ENCODE measurements at places on chromosomes 12 and 14.

DNA sequence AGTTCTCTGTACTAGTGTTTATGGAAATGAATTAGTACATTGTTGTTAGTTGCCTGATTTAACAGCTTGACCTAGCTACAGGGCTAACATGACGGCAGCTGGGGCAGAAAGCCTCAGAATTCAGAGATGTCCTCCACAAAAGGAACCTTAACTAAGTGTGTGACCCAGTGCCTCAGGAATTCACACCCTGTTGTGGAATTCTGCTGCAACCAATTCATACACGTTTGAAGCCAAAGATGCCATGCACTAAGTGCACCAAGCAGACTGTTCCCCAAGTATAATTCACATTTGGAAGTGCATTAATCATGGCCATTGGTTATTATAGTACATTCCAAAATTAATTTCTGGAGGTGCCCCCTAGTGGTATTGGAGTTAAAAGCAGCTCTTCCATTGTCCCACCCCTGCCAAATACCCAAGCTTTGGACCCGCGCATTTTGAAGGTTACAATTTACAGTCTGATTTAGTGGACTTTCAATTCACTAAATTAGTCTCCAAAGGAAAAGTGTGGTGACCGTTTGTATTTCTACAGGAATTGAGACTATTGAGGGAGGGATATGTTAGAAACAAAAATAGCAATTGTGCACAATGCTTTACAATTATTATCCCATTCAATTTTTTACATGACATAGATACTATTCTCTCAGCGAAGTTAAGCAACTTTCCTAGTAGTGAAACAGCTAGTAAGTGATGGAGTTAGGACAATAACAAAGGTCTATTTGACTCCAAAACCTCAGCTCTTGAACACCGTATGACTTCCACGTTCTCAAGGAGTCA, 85.9 kb downstream of the PAX9 start:
- no peak for DNase-seq

DNA sequence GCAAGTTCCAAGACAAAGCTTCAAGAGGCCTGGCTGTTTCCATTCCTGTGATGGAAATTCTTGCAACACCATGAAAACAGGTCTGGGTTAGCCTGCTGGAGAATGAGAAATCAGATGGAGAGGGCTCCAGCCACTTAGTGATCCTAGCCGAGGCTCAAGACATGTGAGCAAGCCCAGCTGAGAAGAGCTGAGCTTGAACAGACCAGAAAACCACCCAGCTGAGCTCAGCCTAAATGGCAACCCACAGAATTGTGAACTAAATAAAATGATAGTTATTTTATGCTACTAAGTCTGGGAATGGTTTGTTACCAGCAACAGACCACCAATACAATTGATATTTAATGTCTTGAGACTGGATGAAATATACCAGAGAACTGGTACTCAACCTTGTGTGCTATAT, 494.5 kb downstream of the RMST start:
- no peak for DNase-seq

GRCh38 chr12:52346593-52346992, 20.7 kb downstream of the KRT85 start:
- no peak for DNase-seq

- no peak for DNase-seq
These were observed 55.6 kb downstream of the CLIP1 start for GRCh38 chr12:122366685-122367475.

DNA sequence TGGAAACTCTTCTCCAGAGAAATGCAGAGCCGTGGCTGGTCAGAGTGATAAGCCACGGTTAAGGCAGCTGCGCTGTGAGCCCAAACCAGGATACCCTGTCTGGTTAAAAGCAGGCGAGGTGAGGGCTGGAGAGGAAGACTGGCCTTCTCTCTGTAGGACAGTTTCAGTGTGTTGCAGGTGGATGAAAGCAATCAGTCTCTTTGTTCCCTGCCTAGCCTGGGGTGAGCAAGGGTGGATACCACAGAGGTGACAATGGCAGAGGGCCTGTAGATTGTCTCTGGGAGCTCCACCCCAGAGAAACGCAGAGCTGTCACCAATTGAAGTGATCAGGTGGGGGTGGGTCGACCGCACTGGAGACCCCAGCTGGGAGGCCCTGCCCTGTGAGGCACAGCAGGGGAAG, 621.9 kb downstream of the LRFN5 start:
- no peak for DNase-seq

GRCh38 chr12:21941506-21942376, 515 bp upstream of the ABCC9 start:
- peak; percentile 46 for DNase-seq

GRCh38 chr14:56207626-56208292, 89.5 kb downstream of the PELI2 start:
- no peak for DNase-seq

- DNase-seq = no peak
These were observed 15.3 kb upstream of the BCL7A start for GRCh38 chr12:122006186-122006926.

DNA sequence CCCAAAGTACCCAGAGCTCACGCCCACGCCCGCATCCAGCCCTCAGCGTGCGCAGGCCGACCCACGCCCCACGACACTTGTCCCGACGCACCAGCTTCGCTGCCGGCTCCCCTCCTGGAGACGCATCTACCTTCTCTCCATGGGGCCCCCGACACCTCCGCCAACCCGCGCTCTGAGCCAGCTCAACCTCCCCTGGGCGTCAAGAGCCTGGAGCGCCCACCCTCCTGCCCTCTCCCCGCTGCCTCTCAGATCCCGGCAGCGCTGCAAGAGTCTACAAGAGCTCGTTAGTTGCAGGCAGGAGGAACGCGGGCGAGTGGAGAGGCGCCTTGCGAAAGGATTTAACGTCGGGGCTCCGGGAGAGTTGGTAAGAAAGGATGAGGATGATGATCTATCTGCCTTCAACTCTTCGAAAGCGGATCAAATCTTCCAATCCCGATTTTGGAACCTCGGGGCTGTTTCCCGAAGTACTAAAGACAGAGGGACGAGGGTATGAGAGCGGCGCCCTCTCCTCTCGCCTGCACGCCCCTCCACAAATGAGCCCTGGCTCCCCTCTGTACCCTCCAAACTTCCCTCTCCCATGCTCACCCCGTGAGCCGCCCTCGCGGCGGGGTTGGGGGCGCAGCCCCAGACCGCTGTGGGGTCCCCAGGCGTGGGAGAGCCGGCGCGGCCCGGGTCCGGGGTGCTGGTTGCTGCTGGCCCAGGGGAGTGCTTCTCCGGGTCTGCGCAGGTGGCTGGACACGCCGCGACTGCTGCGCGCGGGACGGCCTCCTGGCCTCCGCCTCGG, 979 bp downstream of the LTBP2 start:
- no peak for DNase-seq

GRCh38 chr12:67651132-67651695, 2.7 kb downstream of the DYRK2 start:
- no peak for DNase-seq

DNA sequence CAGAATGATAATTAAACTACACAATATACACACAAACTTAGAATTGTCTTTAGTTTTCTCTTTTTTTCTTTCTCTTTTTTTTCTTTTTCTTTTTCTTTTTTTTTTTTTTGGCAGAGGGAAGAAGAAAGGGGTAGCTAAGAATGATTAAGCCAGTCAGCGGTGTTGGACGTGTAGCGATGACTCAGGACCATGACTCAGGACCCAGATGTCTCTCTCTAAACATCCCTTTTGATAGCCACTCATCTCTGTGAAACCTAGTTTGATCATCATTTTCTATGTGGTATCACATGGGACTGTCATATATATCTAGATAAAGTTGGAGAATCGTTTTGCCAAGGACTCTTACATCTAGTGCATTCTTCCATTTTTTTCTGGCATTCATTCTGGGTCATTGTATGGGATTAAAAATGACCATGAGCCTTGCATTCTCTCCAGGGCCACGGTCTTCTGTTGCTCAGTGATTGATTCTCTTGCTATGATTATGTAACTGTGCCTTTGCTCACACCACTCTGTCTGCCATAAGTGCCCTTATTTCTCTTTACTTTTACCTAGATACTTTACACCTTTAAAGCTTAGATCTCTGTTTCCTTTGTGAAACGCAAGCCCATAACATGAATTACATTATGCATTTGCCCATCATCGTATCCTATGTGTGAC, 26.6 kb upstream of the NRXN3 start:
- no peak for DNase-seq

DNA sequence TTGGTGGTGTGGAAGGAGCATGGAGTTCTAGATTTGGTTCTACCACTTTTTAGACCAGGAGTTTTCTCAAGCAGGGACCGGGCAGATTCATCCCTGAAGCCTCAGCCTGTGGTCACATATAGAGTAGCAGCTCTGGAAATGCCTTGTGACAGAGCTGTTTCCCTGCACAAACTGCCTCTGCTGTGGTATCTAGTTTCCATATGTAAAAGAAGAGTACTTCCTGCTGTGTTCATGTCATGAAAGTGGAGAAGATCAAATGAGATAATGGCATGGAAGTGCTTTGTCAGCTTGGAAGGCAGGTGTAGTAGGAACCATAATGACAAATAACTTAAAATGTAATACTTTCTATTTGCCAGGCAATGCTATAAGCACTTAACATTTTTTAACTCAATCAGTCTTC, 26.1 kb downstream of the OTUB2 start:
- no peak for DNase-seq

- no peak for DNase-seq
These were observed 76.6 kb upstream of the CCND2 start for GRCh38 chr12:4196805-4197420.

GRCh38 chr14:75297411-75298040, 18.9 kb downstream of the FOS start:
- no peak for DNase-seq

GRCh38 chr14:104462651-104463630, 116.6 kb upstream of the C14orf180 start:
- DNase-seq = no peak

DNA sequence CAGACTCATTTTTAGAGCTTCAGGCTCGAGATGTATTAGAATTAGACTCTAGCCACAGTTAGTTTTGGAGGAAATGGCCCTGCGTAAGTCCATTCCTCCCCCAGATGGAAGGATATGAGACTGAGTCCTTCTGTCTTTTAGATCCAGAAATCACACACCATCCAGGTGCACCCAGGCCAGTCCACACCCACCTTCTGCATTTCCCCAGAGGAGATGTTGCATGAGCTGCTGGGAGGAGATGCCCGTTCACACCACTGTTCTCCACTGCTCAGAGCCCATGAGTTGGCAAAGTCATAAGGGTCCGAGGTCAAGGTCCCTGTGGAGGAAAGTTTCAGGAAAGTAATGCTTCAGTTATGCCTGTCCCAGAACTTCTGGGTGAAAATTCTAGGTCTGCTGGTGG, 29.2 kb downstream of the VWF start:
- no peak for DNase-seq

DNA sequence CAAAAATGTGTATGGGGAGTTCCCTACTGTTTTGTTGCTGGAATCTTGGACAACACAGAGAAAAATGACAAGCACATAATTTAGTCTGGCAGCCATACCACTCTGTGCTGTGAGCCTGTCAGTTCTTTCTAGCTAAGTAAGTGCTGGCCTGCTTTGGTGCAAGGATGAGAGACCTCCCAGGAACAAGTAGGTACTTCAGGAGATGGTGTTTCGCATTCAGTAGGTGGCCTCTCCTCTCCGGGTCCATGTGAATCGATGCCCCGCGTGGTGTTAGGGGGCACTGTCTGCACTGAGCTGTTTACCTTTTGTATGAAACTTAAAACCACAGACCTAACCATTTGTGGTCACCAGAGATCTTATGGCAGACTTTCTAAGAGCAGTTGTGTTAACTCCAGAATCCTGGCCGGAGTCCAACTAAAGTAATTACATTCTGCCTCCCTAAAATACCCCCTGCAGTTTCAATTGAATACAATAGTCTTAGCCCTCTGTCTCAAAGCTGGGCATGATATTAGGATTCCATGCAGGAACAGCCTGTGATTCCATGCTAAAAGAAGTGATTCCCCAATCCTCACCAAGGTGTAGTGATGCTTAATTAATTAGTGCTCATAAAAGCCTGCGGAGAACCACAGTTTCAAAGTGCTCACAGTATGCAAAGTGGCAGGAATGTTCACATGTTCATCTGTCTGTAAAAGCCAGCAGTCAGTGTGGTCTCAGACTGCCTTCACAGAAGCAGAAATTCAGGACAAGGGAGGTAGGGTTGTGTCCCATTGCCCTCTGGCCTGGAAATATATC, 64.2 kb downstream of the LLPH start:
- peak; percentile 18 for DNase-seq

- no peak for DNase-seq
These were observed 612.0 kb downstream of the VRK1 start for GRCh38 chr14:97408937-97409815.

Data from left renal pelvis (tissue), 4 donors.